Stimulated activated CD4-positive, alpha-beta T cell treated with anti-CD3 and anti-CD28 coated beads, Interleukin-2, amount 100 ng/mL, for 24 hours (primary cell): ENCODE measurements at places on chromosomes 7 and 10.

GRCh38 chr7:111256391-111256790 is 165.5 kb downstream of the LRRN3 start:
- no peak for DNase-seq

- no peak for DNase-seq
Observed at GRCh38 chr10:23886355-23886754, 322.6 kb upstream of the KIAA1217 start.

DNA sequence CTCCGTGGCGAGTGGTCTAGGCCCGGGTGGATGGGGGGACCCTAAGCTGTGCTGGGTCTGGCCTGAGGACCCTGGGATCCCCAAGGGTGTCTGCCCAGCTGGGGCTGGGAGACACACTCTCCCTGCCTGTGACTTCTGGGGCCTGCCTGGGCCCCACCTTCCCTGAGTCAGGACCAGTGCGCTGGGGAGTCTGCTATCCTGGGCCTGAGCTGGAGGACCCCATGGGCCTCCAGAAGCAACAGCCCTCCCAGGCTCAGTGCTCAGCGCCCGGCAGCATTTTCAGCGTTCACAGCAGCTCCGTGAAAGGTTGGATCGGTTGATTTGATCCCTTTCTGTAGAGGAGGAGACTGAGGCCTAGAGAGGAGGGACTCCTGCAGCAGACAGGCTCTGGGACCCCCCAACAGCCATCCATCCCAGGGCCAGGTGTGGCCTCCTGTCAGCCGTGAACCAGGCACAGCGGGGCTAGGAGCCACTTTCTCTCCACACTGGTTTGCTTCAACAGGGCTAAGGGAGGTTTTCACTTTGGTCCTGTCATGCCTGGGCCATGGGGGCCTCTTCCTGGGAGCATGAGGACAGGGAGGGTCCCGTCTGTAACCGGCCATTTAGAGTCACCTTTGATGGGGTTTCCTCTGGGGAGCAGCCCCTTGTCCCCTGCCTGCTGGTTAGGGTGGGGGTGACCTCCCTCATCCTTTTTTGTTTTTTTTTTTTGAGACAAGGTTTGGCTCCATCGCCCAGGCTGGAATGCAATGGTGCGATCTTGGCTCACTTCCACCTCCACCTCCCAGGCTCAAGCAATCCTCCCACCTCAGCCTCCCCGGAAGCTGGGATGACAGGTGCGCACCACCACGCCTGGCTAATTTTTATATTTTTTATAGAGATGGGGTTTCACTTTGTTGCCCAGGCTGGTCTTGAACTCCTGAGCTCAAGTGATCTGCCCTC is 12.4 kb downstream of the FOXL3 start:
- DNase-seq: no peak

DNA sequence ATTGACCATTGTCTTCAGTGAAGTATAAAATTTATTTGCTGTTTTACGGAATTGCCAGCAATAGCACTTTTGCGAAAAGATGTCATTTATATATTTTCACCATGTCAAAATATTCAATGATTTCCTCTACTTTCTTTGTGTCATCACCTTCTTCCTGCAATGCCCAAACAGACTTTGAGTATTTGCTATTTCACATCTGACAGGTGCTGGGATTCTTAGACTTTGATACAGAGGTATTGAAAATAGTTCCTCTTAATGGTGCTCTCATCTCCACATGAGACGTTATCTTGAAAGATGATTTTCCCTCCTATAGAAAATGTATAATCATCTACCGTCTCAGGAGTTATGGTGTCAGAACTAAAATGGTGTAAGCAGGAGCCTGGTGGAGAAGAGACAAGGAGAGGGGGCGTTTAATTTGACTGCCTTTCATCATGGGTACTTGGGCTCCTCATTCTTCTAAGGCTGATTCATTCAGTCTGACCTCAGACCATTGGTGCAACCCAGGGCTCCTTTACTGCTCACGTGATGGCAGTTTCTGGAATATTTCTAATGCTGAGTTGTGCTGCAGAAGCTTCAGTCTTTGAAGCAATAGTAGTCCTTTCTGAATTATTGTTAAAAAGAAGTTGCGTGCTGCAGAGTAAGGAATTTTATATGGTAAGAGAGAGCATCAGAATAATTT is 404.6 kb downstream of the PHTF2 start:
- no peak for DNase-seq

- no peak for DNase-seq
Observed at GRCh38 chr7:83791737-83792136, 142.8 kb upstream of the SEMA3E start.

- no peak for DNase-seq
Observed at GRCh38 chr7:96921231-96921630, 84.1 kb upstream of the DLX6 start.

GRCh38 chr10:58897708-58898107 is 278.7 kb upstream of the PHYHIPL start:
- no peak for DNase-seq

DNA sequence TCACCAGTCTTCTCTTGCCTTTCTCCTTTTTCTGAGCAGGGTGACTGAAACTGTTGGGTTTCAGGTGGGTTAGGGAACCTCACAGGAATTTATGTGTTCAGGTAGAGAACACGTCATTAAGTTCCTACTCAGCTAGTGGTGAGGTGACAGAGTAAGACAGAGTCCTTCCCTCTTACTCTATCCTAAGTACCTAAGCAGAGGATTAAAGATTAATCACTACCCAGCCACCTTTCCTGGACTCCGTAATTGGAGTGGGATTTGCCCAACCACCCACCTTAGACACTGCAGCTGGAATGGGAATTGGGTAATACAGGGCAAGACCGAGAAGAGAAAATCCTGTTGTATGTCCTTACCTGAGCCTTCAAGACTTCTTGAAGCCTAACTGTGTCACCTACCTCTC is 158.1 kb downstream of the LRRC4 start:
- DNase-seq: no peak

DNA sequence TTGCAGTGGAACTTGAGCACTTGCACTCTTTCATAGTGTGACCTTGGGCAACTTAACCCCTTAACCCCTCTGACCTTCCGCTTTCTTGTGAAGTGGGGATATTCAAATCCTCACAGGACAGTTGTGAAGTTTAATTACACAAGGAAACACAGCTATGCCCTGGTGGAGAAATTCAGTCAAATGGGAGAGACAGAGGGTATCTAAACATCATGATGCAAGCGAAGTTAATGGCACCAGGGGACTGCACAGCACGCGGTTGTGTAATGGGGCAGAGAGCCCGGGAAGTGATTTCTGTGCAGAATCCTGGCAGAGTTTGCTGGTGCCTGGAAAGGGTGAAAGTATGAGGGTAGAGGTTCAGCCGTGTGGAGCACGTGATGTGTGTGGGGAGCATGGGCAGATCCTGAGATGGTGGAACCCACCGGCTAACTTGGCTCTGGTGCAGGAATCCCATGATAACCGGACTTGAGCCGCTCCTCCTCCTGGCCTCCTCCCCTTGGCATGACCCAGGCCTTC is 51.7 kb downstream of the SNX10 start:
- no peak for DNase-seq

DNA sequence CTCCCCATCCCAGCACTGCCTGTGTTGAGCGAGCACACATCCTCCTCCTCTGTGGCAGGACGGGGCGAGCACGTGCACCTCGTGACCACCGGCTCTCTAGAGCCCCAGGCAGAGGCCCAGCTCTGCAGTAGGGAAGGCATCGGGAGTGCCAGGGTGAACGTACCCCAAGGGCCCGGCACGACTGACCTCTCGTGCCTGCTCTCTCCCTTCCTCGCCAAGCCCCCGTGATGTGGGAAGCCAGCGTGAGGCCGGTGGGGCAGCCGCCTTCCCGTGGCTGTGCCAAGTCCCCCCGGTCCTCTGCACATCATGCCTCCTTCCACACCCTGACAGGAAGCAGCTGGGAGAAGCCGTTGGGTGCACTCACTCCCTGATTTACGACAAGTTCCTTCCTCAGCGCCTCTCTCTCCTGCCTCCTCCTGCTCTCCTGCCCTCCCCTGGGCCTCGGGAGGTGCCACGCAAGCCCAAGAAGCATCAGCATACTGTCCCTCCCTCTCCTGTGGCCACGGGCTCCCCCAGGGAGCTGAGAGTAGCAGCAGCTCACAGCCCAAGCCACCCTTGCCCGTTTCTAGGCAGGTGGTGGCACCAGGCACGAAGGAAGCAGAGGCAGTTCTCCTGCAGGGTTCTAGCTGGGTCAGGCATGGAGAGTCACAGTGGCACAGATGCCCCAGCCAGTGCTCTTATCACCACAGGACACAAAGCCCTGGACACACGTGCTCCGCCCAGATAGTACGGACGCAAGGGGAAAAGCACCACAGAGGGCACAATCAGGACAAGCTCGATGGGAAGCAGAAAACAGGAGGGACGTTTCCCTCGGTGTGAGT is 47.0 kb downstream of the AMZ1 start:
- no peak for DNase-seq

DNA sequence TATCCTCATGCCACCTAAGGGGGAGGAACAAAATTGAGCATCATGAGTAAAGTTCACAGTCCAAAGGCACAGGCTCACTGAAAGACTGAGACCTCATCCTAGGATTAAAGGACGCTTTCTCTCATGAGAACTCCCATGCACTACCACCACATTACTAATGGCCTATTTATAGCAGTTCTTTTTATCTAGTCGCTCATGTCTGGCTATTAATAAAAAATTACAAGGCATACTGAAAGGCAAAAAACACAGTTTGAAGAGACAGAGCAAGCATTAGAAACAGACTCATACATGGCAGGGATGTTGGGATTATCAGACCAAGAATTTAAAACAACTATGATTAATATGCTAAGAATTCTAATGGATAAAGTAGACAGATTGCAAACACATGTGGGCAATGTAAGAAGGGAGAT is 46.0 kb upstream of the CDK13 start:
- DNase-seq: no peak

GRCh38 chr7:156702399-156702798 is 61.8 kb downstream of the RNF32 start:
- DNase-seq: no peak

DNA sequence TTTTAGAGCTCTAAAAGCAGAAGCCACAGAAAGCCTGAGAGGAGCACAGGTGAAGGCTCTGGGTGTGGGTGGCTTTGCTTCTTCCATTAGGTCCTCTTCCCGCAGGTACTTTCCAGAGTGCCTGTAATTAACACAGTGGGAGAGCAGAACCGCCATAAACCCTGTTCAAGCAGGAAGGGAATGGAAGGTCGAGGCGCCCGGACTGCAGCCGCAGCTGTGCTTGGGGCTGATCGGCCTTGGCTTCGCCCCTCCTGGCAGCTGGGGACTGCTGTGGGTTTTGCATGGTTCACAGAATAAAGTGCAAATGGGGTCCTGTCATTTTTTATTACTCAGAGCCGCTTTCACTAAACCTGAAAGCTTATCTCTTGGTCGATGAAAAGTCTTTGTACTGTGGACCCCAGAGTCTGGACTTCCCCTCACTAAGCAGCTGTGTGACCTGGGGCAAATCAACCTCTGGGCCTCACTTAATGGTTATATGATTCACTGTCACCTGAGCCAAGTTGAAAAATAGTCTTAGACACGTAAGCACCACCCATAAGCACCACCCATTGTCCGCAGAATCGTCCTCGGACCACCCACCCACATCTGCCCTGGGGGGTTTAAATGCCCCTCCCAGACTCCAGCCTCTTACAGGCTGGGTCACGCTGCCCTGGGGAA is 100.9 kb downstream of the XRCC2 start:
- no peak for DNase-seq

GRCh38 chr10:32225976-32226375 is 121.0 kb downstream of the EPC1 start:
- DNase-seq: no peak

- DNase-seq: no peak
Observed at GRCh38 chr7:70710011-70710480, 421.9 kb upstream of the GALNT17 start.

- no peak for DNase-seq
Observed at GRCh38 chr10:26665080-26666048, 32.1 kb upstream of the PDSS1 start.

GRCh38 chr7:139396323-139396951 is 36.7 kb downstream of the LUC7L2 start:
- DNase-seq: no peak

GRCh38 chr7:135207406-135208101 is 3.8 kb downstream of the WDR91 start:
- no peak for DNase-seq

- DNase-seq: no peak
Observed at GRCh38 chr10:103490986-103491314, 2.6 kb upstream of the NEURL1 start.

DNA sequence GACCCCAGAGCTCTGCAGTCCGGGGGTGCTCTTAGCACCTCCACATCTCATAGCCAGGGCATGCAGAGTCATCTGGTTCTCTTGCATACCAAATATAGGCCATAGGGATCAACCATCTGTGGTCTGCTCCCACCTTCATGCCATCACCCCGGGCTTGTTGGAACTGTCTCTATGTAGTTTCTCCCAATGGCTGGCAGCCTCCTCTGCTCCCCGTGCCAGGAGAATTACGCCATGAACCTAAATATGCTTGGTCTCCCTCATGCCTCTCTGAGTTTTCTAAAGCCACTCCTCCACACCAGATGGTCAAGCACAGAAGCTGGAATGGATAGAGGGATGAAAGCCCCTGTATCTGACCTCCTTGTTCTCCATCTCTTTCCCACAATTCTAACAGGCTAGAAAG is 302.6 kb upstream of the MYO3A start:
- no peak for DNase-seq

GRCh38 chr7:110358028-110358427 is 732.9 kb upstream of the LRRN3 start:
- DNase-seq: no peak

DNA sequence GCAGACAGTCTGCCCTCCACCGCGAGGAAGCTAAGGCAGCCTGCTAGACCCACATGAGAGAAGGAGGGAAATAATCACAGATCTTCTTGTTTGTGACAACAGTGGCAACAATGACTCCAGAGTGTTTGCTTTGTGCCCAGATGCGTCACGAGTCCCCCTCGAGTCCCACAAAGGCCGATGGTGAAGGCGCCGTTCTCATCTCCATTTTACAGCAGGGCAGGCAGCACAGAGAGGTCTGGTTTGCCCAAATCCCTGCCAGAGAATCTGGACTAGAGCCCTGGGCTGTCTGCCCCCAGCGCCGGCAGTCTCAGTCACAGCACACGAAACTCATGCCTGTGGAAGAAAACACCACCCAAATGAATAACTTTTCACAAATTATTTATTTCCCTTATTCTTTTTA is 38.1 kb downstream of the KIAA1549 start:
- DNase-seq: no peak

DNA sequence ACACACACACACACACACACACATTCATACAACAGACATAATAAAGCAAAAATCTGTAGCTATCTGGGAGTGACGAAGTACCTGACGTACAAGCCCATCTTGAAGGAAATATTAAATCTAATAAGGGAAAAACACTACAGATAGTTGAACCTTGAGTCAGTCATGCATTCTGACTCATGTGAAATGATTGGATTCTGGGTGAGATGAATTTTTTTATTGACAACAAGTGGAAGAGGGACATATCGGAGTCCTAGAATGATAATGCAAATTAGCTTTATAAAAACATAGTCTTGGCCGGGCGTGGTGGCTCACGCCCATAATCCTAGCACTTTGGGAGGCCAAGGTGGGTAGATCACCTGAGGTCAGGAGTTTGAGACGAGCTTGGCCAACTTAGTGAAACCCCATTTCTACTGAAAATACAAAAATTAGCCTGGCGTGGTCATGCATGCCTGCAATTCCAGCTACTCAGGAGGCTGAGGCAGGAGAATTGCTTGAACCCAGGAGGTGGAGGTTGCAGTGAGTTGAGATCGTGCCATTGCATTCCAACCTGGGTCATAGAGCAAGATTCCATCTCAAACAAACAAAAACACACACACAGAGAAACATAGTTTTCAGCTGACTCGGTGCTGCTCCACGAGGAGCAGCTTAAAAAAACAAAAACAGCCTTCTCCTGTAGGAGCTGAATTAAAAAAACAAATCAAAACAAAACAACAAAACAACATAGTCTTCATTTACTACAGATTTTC is 154.4 kb upstream of the MKLN1 start:
- DNase-seq: no peak
